ENCODE measurements at places on chromosomes 13 and 19. TPM values are rescaled to one million over a fixed set of nuclear protein-coding genes. Genes with fewer than 3 reads are reported as not detected.

ERICH4 gene
- not detected for polyA plus RNA-seq

ZNF14 gene
- polyA plus RNA-seq = 1.2 TPM

SIAH3 gene
- not detected for polyA plus RNA-seq

MCEMP1 gene
- polyA plus RNA-seq = 0.11 TPM

LONP1 gene
- polyA plus RNA-seq = 55.0 TPM

ZNF320 gene
- 9.8 TPM for polyA plus RNA-seq

IGFL3 gene
- 179 TPM for polyA plus RNA-seq

NEK5 gene
- polyA plus RNA-seq = 0.05 TPM

C19orf33 gene
- 445 TPM for polyA plus RNA-seq

CCDC169 gene
- polyA plus RNA-seq = 0.31 TPM

THSD1 gene
- polyA plus RNA-seq = 30.7 TPM

UQCR11 gene
- 114 TPM for polyA plus RNA-seq

ZMYM5 gene
- 5.1 TPM for polyA plus RNA-seq

PRR19 gene
- 2.2 TPM for polyA plus RNA-seq

CCNA1 gene
- 34.6 TPM for polyA plus RNA-seq

HTR2A gene
- polyA plus RNA-seq = not detected

Measured in mammary epithelial cell (primary cell).